Uterus (tissue), 4 donors: ENCODE measurements at places on chromosomes 4 and X. TPM values are rescaled to one million over a fixed set of nuclear protein-coding genes. Genes with fewer than 3 reads are reported as not detected.

The FMR1NB gene
- not detected for total RNA-seq

The AMER1 gene
- total RNA-seq, result 14.3 TPM

The IL2 gene
- total RNA-seq, result not detected

The NAA15 gene
- 75.1 TPM for total RNA-seq

The GPR34 gene
- total RNA-seq, result 5.4 TPM

The MED28 gene
- 27.6 TPM for total RNA-seq

The NMU gene
- not detected for total RNA-seq

The HSPA4L gene
- total RNA-seq, result 2.1 TPM

The HTN3 gene
- not detected for total RNA-seq

The RIBC1 gene
- not detected for total RNA-seq

The PDLIM3 gene
- total RNA-seq, result 131 TPM

- no peak for DNase-seq
Measured at GRCh38 chrX:99719140-99719539, 690.9 kb downstream of the PCDH19 start.

- DNase-seq, result no peak
Measured at GRCh38 chrX:80578517-80579105, 158.4 kb downstream of the TENT5D start.

GRCh38 chr4:139633195-139633594 is 32.4 kb upstream of the MGST2 start:
- no peak for DNase-seq

DNA sequence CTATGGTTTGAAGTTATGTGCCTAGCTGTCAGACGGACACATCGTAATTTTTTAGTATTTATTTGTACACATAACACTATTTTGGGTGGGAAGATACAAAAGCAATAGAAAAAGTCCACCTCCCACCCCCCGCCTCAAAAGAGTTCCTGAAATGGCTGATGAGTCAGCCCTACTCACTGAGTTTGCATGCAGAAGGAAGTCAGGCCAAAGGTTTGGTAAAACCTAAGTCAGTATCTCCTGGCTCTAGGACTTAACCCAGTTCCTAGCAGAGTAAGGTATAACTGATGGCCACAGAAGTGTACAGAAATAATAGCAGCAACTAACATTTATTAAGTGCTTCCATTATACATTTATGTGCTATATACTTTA is 2.9 kb upstream of the KLHL2 start:
- no peak for DNase-seq

DNA sequence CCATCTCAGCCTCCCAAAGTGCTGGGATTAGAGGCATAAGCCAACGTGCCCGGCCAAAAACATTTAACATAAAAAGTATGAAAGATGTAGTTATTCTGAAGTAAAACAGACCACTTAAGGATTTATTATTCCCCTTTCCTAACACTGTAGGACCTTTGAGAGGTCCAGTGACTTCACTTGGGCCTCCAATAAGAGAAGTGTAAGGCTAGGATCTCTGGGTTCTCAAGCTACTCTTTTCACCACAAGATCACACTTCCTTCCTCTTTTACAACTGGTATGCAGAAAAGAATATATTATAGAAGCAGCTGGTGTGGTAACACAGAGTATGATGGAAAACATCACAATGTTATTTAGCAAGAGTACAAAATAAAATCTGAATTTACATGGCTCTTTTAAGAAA is 30.2 kb upstream of the CCNG2 start:
- DNase-seq, result no peak

GRCh38 chr4:513327-513726 is 14.3 kb downstream of the PIGG start:
- DNase-seq, result no peak

GRCh38 chr4:15035159-15035558 is 32.9 kb downstream of the CPEB2 start:
- no peak for DNase-seq

GRCh38 chr4:128255906-128256305 is 31.7 kb downstream of the PGRMC2 start:
- no peak for DNase-seq

GRCh38 chr4:154709550-154709949 is 34.2 kb upstream of the LRAT start:
- no peak for DNase-seq

GRCh38 chr4:88819818-88820697 is 122.4 kb upstream of the NAP1L5 start:
- no peak for DNase-seq

DNA sequence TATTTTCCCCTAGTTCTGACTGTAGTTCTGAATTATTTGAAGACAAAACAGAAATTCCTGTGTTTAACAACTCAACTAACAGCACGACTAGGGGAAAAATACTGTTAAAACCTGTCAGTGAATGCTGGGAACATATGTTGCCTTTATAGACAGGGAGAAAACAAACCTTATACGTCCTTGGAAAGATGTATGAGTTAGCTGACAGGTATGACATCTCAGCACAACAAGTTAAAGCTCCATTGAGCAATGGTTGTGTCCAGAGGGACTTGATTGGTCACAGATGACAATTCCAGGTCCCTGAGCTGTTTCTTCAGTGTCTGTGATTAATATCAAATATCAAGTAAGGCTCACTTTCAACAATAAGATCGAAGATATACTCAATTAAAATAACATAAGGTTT is 58.2 kb upstream of the DDIT4L start:
- DNase-seq, result no peak

- DNase-seq, result no peak
Measured at GRCh38 chr4:42927946-42928345, 35.4 kb downstream of the GRXCR1 start.

DNA sequence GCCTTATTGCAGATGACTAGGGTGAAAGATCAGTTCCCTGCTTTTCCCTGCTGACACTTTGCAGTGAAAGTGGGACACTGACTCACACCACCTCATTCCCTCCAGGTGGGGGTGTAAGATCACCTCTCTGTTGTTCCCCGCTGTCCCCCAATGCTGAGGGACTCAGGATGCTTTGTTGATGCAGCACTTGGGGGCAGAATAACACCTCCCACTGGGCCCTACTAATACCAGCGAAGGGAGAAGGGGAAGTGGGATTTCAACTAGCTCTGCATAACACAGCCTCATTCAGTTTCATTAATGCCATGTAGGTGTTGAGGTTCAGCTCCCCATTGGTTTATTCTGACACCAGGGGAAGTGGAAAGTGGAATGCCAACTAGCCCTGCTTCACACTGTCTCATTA is 43.6 kb upstream of the IL1RAPL2 start:
- DNase-seq, result no peak

DNA sequence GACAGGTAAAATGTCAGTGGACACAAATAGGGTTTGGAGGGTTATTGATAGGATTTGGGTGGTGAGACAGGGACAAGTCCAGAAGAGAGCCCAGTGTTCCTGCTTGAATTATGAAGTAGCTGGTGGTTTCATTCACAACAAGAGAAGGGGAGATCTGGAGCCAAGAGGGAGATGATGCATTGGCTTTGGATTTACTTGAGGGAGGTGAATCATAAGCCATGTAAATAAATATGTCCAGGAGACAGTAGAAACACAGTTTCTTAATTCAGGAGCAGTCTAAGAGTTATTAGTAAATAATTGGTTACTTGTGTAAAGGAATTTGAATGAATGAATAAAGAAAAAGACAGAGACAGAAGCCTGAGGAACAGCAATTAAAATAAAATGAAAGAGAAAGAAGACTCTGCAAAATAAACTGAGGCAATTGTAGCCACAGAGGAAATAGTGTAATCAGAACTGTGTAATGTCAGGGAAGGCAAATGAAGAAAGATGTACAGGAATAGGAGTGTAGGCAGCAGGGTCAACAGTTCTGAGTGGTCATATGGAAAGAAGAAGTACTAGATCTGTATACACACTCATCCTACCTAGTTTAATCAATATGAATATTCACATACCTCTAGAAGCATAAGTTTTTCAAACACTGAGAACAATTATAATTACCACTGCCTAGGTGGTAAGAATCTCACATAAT is 50.2 kb upstream of the CXCL8 start:
- no peak for DNase-seq

DNA sequence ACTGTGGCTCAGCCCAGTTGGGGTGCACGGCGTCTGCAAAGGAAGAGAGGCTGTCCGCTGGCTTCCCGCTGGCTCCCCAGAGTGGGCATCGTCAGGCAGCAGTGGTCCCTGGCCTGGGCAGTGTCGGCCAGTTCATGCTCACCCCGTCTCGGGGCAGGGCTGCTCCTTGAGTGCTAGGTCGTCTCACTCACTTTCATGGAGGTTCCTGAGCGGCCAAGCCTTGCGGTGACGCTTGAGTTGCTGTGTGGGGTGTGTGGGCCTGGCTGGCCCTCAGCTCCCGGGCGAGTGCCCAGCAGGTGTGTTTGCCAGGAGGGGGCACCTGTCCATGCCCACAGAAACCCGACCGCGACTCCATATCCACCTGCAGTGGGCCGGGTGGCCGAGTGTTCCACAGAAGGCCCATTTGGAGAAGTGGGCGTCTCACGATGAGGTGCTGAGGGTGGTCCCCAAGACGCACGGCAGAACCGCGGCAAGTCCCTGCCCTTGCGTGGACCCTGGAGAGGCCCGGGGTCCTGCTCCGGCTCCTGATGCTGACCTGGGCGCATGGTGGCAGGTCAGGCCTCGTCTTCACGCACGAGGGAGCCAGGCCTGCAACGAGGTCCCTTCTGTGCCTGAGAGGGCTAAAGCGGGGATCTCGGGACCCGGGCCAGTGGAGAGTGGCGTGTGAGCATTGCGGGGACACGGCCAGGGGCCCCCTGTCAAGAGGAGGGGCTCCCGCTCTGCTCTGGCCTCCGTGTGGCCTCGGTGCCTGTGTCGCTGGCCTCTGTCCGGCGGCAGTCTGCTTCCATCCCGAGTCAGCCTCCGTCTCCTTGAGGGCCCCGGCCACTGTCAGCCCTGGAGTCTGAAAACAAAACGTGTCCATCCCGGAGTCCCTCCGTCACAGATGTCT is 18.5 kb upstream of the UVSSA start:
- DNase-seq, result no peak

DNA sequence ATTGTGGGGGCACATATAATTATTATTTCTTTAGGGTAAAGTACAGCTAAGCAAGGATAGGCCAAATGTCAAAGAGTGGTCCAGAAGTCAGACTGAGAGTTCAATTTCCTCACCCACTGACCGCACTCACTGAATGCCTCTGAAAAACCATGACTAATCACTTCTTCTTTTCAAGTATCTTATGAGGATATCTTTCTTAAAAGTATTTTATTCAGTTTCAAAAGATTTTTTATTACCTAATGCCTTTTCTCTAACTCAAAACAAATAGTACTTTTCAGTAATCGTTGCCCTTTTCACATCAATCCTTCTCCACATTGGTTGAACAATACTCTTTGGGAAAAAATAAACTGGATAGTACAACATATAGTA is 61.7 kb upstream of the CAMK2D start:
- DNase-seq, result no peak

GRCh38 chrX:149506349-149506748 is 1.2 kb upstream of the IDS start:
- DNase-seq, result no peak

- DNase-seq, result no peak
Measured at GRCh38 chr4:114012749-114013148, 33.3 kb upstream of the ARSJ start.

DNA sequence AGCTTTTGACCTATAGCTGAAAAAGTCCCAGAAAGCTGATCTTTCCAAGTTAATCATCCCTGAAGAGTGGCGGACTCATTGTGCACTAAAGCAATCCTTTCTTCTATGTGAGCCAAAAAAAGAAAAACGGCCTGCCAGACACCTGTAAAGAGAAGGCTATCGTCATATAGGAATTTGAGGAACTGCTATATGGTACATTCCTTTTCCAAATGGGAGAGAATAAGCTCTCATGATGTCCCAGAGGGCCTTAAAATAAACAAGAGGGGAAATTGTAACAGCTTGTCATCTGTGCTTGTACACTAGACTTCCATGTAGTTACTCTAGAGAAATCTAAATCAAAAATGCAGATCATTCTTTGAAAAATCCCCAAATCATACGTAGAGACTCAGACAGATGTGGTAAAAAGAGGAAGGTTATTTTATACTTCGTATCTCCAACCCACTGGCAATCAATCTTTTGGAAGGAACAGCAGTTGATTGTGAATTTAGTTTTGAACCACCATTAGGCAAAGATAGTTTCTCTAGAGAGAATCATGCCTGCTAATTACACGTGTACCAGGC is 26.1 kb downstream of the GPR174 start:
- DNase-seq, result no peak

DNA sequence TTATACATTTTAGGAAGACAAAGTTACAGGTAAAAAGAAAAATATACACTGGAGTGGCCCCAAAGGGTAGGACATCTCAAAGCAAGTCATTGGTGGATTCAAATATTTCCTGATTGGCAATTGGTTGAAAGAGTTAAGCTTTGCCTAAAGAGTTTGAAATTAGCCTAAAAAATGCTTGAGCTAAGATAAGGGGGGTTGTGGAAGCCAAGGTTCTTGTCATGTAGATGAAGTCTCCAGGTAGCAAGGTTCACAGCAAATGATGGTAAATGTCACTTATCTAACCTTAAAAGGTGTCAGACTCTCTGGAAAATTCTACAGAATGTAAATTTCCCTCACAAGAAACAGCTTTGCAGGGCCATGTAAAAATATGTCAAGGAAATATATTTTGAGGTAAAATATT is 596.7 kb downstream of the FAT4 start:
- DNase-seq, result no peak

DNA sequence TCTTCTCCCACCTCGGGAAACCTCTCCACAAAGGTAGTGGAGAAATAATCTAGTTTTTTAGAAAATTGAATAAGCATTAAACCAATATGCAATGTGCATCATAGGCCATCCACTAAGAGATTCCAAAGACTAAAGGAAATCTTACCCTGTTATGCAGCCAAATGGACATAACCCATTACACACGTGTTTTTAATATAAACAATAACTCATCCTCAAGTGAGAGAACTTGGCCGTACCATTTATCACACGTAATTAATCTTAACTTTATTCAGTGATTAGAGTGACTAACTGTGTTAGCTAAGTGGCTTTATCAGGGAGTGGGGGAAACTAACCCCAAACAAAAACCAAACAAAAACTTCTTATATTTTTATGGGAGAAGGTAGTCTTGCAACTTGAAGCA is 57.8 kb downstream of the AFM start:
- no peak for DNase-seq

DNA sequence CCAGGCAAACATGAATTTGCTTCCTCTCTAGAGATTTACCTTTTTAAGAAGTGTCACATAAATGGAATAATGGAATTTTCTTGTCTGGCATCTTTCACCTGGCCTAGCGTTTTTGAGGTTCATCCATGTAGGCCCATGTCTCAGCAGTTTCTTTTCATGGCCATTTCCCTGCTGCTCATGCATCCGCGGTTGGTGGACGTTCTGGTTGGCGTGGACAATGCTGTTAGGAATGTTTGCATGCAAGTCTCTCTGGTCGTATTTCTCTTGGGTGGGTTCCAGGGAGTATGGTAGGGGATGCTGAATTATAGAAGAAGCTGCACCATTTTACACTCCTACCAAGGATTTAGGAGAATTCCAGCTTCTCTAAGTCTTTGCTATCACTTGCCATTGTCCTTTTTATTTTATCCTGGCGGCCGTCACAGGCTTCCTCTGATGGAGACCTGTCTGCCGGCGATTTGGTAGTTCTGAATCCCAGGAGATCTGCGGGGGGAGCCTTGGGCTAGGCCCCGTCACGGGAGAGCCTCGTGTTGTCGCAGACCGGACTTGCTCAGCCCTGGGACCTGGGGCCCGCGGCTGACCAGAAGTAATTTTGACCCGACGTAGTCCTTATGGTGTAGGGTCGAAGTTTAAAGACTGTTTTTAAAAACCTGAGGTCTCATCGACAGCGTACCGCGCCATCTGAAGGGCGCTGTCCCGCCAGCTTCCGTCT is 56.9 kb upstream of the TADA2B start:
- peak; percentile 51 for DNase-seq
